ENCODE measurements at places on chromosomes 3 and 15.

- no peak for DNase-seq
Measured at GRCh38 chr15:100986158-100986896, 67.2 kb downstream of the LRRK1 start.

GRCh38 chr3:36681867-36682266, 82.5 kb downstream of the DCLK3 start:
- DNase-seq, result no peak

- DNase-seq, result no peak
Measured at GRCh38 chr15:46270481-46271147, 635.8 kb downstream of the SQOR start.

DNA sequence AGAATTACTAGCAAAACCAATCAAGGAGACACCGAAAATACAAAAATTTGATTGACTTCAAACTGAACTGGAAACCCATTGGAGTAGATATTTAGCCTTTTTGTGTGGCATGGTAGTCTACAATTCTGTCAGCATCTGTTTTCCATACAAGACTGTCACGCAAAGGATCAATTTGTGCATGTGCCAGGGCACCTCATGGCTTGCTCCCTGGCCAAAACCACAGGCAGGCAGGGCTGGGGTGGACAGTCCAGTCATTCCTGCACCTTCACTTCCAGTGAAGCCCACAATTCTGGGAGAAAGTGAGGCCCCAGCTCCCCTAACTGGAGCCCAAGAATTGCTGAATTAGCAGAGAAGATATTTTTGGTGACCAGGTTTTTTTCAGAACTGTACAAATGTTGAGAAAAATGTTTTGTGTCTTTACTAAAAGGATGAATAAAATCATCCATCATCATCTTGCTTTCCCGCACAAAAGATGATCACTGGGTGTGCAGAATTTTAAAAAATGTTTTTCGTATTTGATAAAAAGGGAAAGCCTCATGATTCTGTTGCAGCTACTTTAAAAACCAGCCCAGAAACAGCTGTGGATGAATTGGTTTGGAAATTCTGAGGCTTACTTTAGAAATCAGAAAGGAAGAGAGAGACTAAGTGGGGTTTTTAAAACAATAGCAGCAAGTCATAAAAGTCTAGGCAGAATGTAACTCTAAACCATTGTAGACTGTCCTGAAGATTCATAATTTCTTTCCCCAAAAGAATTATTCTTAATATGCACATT, 86.4 kb downstream of the PCCB start:
- DNase-seq, result no peak

DNA sequence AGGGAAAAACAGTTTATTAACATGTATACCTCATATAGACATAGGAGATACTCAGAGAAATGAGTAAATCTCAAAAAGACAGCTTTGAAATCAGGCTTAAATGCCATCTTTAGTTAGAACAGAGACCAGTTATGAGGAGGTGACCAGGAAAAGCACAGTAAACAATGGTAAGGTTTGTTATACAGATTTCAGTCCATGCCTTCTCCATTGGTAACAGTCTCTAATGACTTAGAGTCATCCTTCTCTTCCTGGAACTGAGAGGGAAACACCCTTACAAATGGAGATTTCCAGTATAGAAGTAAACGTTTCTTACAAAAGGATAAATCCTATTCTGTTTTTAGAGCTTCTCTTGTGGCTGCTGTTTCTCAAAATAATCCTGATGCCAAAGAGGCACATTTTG, 476.3 kb upstream of the NAALADL2 start:
- no peak for DNase-seq

DNA sequence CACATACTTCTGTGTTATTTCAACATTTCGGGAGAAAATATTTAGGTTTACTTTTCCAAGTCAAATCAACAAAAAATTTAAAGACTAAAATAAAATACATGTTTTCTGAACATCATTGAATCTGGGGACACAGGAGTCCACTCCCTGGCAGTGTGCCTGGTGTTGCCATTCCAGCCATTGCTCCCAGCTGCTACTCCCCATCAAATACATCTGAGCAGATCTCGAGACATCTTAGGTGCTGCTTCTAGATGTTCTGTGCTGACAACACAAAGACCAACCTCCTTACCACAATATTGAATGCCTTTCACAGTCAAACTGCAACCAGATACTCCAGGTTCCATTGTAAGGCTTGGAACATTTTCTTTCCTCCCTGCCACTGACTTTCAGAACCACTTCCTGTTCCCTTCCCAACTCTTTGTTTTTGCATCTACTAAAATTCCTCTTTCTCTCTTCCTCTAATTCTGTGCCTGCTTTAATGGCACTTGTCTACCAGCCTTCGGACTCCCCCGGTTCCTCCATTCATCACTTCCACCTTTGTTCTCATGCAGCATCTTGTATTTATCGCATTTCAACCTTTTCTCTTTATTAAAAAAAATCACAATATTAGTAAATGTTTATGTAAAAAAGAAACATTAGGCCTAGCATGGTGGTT, 81.1 kb upstream of the SLC4A7 start:
- no peak for DNase-seq

DNA sequence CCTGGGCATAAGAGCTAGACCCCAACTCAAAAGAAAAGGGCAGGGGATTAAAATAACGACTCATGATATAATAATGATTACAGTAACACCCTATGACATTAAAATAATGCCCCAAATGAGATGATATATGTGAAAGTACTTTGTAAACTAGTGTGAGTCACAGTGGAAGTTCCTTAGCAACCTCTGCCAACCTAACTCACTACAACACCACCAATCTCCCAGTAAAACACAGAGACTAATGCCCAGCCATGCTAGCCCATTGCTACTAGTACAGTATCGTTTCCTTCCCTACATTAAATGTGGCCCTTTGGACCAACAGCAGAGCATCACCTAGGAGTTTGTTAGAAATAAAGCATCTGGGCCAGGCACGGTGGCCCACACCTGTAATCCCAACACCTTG, 11.2 kb upstream of the ADAMTS7 start:
- DNase-seq, result no peak

- no peak for DNase-seq
Measured at GRCh38 chr3:153484842-153485241, 322.8 kb downstream of the RAP2B start.

GRCh38 chr3:127536830-127537812, 53.4 kb downstream of the TPRA1 start:
- no peak for DNase-seq

DNA sequence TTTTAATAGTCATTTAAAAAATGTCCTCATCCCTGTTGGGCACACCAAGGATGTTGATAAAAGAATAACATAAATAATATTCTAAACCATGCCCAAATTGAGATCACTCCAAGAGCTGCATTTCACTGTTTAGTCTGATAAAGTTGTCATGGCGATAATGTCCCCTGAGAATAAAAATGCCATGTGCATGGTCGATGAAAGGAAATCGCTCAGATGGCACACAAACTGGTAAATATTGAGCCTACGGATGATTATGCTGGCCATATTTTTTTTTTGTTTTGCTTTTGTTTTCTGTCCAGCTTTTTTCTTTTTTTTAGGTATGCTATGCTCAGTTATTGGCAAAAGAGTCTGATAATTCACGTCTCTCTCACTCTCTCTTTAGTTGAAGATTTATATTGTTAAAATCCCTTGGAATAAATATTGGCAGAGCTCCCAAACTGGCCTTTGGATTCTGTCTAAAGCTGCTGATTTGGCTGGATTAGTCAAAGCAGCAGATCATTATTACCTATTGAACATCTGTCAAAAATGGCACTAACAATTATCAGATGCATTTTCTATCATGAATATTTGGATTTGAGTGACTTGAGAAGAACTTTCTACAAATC, 643.8 kb downstream of the SQOR start:
- DNase-seq, result no peak

- DNase-seq, result peak; percentile 41
Measured at GRCh38 chr15:76994971-76995945, at the start of gene PSTPIP1. PSTPIP1 (plus strand) TSS chr15:76995126; CDS start chr15:76995574, 448 bp downstream.

GRCh38 chr15:100879464-100880138, at the start of gene ALDH1A3:
ALDH1A3 (plus strand) TSS chr15:100879831; CDS start chr15:100879908, 77 bp downstream.
- DNase-seq, result no peak

GRCh38 chr15:48795901-48796300, 15.0 kb downstream of the CEP152 start:
- no peak for DNase-seq

DNA sequence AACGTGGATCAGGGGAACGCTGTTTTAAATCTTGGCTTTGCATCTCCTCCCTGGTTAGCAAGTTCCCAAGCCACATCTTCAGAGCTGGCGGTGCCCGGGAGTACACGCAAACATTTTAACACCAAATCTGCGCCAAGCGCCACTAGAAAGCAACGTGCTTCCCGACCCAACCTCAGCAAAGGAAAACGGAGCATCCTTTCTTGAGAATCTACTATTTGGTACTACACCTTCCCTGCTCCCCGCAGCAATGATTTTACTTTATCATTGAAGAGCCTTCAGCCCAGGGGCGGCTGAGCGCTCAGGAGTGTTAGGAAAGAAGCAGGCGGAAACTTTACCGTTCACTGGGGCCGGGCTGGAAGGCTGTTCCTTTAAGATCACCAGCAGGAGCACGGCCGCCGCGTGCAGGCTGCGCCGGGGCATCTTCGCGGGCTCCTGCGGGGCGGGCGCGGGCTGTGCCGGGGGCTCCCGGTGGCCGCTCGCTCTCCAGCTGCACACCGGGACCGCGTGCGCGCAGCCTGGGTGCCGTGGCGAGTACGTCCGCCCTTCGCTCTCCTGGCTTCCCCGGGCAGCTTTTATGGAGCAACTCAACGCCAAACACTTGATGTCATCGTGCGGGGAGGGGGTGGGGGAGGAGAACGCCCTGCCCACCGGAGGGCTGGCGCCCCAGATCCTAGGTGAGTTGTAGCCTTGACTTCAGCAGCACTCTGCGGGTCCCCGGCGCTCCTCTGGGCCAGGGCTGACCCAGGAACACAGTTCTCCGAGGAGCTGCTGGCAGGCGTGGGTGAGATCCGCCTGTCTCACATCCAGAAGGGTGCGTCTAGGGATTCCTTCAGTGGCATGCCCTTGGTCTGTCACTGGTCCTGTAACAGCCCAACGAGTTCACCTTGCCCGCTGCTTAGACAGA, at the start of gene CA12:
Gene CA12, minus strand, starts transcription at position 546 of the 904 bp plus-strand sequence. Its CDS starts 126 bp downstream, at position 420.
- no peak for DNase-seq

Measured in stimulated activated CD8-positive, alpha-beta memory T cell treated with anti-CD3 and anti-CD28 coated beads, Interleukin-7, amount 100 ng/mL, for 1 hour (primary cell).